ENCODE measurements at places on chromosomes 4 and X.

DNA sequence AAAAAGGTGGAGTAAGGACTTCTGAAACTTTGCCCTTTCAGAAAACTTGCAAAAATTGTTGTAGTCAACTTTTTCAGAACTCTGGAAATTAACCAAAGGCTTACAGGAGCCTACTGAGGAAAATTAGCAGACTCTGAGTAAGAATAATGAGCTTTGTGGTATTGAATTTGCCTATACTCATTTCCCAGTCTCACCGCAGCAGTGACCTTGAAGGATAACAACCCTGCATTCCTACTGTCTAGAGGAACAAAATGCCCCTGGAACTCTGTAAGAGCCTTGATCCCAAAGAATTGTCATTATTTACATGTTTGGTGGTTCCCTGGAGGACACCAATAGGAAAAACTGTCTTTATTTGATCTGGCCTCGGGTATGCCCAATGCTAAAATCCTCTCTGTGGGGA, 57.9 kb downstream of the MND1 start:
- DNase-seq, result no peak

GRCh38 chr4:58600290-58600689, 1490.1 kb upstream of the IGFBP7 start:
- no peak for DNase-seq

DNA sequence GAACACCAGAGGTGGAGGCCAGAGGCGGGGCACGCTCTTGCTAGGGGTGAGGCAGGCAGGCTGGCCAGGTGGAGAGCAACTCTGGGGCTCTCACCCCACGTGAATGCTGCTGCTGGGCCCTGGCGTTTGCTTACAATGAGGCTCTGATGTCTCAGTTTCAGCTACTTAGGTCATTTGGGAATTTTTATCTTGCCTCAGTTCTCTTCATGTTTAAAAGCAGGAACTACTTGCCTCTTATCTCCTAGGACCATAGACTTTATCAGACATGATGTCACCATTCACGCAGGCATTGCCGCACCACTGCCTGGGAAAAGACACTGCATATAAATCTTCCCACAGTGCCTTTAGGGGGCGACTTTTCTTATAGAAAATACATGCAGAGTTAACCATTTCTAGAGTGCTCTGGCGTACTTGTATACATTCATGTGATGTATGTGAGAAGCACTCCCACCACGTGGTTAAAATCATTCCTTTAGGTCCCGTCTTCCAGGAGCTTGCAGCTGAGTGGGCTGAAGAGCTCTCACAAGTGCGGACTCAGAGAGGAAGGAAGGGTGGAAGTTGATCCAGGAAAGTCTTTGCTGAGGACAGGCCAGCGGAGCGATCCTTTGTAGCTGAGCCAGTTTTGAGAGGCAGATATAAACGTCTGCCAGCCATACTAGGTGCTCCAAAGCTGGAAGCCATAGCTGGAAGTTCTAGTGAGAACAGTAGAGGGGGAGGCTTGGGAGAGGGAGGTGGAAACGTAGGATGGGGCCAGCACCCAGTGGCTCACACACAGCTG, 84.3 kb upstream of the CLDN34 start:
- no peak for DNase-seq

GRCh38 chr4:116796022-116796421, 289.4 kb downstream of the TRAM1L1 start:
- DNase-seq, result no peak

DNA sequence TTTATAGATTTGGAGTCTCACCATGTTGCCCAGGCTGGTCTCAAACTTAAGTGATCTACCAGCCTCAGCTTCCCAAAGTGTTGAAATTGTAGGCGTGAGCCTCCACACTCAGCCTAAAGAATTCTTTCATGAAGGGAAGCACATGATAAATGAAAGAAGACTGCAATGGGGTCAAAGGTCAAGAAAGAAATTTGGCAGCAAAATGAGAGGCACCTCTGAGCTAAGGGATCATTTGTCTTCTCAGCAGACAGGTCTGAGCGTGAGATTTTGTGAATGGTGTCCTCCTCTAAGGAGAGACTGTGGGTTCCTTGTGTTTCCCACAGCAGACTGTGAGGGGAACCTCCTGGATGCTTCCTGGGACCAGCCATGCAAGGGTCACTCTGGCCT, 57.5 kb upstream of the EGFL6 start:
- DNase-seq, result no peak

- DNase-seq, result no peak
Observed at GRCh38 chrX:37712458-37712857, 26.9 kb downstream of the XK start.

DNA sequence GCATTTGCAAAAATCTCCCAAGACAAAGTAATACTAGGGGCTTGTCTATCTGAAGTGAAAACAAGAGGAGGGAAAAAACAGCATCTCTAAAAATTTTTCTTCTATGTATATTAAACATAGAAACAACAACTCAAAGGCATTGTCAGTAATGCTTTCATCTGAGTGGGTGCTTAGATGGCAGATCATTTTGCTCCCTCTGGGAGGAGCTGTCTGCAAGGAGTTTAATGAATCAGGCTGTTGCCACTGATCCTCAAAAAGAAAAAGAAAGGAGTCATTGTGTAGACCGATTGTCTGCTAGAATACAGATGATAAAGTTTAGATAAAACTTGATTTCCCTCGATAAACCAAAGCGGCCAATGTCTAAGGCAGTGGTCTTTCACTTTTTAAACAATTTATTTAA, 49.7 kb upstream of the KLHL8 start:
- no peak for DNase-seq

DNA sequence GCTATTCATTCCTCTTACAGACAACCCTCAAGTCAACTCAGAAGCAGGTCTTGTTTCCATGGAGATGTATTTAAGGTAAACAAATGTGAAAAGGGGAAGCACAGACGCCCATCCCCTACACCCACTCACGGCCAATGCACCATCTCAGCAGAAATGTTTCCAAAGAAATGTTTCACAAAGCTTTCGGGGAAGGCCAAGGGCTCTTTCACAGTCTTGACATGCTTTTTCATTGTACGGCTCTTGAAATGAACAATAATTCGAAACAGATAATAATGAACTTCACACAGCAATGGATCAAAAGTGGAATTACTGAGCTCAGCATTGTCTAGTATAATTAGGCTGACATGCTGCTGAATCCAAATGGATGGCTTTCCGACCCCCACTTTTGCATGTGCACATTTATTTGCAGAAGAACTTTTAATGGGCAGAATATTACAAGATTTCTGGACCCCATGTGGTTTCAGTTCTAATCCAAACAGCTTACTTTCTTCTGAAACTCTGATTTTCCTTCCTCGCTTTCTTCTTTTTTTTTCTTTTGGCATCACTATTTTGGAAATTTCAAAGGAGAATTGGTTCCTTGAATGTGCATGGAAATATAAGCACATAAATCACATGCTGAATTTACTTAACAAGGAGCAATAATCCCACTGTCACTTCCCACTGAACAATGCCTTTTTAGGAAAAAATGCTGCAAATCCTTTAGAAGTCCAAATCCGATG, 160.9 kb downstream of the SMIM20 start:
- peak; percentile 18 for DNase-seq

GRCh38 chr4:30269850-30270249, 450.3 kb upstream of the PCDH7 start:
- no peak for DNase-seq

DNA sequence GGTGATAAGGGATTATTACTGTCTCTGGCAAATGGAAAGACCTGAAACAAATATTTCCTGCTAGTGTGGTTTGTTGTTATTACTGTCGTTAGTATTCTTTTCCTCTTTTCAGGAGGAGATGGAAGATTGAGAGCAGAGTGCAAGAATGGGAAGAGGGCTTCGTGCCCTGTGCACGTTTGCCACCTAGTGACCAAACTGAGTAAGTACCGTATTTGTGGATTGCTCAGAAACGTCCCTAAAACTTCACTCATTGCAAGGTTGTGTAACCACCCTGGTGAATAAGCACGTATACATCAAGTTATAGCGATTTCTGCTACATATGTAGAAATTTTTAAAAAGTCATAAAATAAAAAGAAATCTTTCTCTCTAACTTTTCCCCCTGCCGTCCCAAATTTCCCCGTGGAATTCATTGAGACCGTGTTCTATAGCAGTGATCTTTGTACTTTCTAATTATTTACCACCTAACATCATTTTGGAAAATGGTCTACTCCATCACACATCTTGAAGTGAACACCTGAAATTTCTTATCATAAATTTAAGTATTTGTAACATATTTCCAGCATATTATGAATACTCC, 24.3 kb downstream of the LINC00632 start:
- no peak for DNase-seq

- DNase-seq, result no peak
Observed at GRCh38 chr4:77284036-77284435, 127.0 kb downstream of the CCNG2 start.
